ENCODE measurements at places on chromosomes 13 and 19.

DNA sequence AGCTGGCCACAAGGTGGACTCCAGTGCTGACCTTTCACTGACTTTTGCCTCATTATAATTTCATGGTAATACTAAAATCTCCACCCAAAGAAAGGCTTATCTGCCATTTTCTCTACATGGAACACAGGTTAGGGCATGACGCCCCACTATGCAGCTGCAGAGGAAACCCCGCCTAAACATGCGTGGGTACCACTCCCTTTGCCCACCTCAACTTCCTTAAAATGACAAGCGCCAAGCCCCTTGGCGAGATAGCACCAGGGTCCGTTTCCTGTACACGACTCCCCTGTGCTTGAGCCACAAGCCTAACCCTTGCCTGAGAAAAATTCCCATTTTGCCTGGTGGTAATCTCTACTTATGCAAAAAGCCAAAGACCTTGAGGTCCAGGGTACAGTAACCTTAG lies 36.0 kb upstream of the PABPC3 start:
- no peak for DNase-seq

DNA sequence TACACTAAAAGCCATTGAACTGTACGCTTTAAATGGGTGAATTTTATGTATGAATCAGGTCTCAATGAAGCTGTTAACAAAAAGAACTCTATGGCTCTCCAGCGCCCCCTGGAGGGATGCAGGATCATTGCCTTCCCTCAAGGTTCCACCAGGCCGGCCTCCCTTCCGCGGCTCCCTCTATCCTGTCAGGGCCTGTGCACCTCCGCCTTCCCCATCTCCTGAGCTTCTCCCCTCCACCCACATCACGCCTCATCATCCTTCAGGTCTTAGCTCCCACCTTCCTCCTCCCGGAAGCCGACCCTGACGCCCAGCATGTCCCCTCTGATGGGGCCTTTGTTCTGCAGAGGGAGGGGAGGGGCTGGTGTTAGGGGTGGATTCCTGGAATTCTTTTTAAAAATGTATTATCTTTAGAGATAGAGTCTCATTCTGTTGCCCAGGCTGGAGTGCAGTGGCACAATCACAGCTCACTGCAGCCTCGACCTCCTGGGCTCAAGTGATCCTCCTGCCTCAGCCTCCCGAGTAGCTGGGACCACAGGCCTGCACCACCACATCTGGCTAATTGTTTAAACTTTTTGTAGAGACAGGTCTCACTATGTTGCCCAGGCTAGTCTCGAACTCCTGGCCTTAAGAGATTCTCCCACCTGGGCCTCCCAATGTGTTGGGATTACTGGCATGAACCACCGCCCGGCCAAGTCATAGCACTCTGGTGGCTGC lies 27.7 kb downstream of the MEIS3 start:
- DNase-seq: peak; percentile 31

DNA sequence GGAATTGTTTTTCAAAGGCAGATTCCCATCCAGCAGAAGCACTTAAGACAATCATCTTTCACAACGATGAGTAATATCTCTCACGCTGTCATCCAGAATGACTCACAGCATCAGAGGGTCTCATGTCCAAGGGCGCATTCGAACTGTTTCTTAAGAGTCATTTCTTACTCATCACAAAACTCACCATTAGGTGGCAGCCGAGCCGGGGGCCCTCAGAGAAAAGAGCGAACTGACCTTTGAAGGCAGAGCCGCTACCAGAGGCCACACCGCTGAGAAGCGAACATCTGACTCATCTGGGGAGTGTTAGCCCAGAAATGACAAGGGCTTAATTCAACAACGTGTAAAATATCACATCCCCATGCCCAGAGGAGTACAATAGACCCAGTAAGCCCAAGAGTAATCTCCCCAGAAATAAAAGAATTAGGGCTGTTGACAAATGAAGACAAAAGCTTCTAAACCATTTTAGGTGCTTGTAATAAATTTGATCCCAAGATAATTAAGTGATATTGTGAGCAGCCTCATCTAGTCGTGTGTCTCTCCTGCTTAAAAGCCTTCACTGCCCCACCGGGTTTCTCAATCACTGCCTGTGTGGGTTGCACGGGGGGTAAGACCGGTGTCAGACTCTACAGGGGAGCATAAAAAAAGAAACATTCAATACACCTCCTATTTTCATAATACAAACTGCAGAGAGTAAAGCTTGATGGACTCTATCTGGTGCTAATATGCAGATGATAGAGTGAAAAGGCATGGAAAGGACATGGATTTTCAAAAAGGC lies 96.2 kb downstream of the CYSLTR2 start:
- peak; percentile 69 for DNase-seq

DNA sequence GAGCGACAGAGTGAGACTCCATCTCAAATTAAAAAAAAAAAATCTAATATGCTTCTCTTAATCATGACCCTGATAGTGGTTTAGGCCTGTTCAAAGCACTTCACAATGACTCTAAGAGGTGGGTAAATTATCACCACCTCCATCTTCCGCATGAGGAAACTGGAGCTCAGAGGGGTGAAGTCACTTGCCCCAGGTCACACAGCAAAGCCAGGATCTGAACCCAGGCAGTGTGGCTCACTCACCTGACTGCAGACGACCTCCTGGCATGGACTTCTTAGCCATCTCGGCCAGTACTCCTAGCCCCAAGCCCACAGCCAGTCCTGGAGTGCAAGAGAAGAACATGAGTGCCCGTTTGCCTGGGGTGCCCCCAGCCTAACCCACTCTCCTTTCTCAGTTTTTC lies 6.9 kb downstream of the COQ8B start:
- DNase-seq: no peak

DNA sequence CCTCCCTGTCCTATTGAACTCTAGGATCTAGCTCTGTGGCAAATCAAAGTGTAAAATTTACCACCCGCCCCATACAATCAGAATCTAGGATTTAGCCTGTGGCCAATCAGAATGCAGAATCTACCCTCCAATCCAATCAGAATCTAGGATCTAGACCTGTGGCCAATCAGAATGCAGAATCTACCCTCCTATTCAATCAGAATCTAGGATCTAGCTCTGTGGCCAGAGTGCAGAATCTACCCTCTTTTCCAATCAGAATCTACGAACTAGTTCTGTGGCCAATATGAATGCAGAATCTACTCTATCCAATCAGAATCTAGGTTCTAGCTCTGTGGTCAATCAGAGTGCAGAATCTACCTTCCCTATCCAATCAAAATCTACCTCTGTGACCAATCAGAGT lies 25.8 kb downstream of the PRKD2 start:
- DNase-seq: no peak

- no peak for DNase-seq
These were observed 443 bp downstream of the TBXA2R start for GRCh38 chr19:3606174-3606689.

DNA sequence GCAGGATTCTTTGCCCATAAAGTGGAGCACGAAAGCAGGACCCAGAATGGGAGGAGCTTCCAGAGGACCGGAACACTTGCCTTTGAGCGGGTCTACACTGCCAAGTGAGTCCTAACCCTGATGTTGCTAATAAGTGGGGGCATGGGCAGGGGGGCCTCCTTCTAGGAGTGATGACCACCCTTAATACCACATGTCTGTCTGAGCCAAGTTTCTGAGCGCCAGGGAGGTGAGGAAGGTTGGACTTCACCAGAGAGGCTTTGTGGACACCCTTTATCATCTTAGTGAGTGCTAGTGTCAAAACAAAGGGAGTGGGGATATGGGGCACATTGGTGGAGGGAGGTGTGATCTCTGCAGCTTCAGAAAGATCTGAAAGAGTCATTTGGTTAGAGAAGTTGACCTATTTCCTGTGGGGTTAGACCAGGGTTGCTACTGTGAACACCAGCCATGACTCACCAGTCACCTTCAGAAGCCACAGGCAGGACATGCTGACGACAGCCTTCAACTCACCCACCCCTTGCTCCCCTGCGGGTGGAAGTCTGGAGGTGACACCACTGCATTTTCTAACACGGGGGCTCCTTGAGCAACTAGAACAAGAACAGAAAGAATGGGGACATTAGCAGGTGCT lies 8.8 kb downstream of the ALOX5AP start:
- DNase-seq: no peak

DNA sequence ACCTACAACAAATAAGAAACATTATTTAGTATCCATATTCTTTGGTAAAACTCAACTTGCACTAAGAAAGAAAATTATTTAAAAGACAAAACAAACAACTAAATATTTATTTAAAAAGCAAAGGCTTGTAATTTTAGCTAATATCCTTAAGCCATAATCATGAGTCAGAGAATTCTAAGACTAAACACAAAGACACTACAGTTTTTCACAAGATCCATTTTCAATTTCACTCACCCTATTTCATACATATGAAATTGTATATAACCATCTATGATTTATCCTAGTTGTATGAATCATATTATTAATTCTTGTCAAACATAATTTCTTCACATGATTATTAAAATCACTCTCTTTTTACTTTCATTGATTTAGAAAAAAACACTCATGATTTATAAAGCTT lies 64.3 kb downstream of the MICU2 start:
- DNase-seq: no peak
